ENCODE measurements at places on chromosomes 2 and 18. TPM values are rescaled to one million over a fixed set of nuclear protein-coding genes. Genes with fewer than 3 reads are reported as not detected.

The ASXL2 gene
- polyA plus RNA-seq: 1.9 TPM

The RRM2 gene
- 119 TPM for polyA plus RNA-seq

GRCh38 chr2:25517701-25518100 is 155.7 kb downstream of the DTNB start:
- DNase-seq: no peak

DNA sequence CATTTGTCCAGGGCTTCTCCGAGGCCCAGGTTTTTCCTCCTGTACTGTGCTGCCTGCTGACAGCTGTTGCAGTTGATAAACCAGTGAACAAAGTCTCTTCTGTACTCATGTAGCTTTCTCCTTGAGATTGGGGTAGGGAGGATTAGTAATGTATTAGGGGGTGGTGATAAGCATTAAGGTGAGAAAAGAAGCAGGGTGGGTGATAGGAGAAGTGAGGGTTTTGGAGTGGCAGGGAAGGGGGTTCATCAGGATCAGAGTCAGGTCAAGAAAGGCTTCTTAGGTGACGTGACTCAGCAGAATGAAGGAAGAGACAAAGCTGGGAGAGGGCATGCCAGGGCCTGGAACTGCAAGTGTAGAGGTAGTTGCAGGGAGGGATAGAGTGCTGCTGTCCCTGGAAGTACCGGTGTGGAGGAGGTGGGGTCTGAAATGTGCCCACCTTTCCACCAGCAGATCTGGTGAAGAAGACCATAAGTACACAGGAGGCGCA is 48.7 kb downstream of the PKP4 start:
- DNase-seq: no peak

The NGEF gene
- polyA plus RNA-seq: not detected

DNA sequence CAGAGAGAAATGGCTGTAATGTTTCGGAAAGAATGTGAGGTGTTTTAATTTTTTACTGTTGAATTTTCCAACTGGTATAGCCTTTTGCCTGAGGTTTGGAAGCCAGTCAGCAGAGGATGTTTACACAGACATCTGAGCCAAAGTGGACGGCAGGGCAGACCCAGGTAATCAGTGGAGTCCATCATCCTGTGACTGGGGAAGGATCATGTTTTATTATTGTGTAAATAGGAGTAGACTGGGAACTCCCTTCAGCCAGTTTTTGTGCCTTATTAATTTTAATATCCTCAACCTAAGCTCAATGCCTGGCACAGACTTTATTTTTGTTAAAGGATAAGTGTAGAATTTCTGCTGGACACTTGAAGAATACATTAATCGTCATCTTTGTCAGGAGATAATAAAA is 142.0 kb upstream of the GAREM1 start:
- no peak for DNase-seq

The RUFY4 gene
- polyA plus RNA-seq: not detected

The MARCO gene
- 0.22 TPM for polyA plus RNA-seq

The RFTN2 gene
- not detected for polyA plus RNA-seq

- DNase-seq: no peak
Measured at GRCh38 chr2:137251045-137251444, 485.7 kb downstream of the THSD7B start.

All from foreskin keratinocyte (primary cell).